ENCODE measurements at places on chromosomes 11 and 22. TPM values are rescaled to one million over a fixed set of nuclear protein-coding genes. Genes with fewer than 3 reads are reported as not detected.

Gene NECTIN1
- 59.2 TPM for total RNA-seq

Gene TLCD5
- 9.6 TPM for total RNA-seq

Gene OR52E8
- not detected for total RNA-seq

Gene CUL5
- 31.8 TPM for total RNA-seq

- peak; percentile 34 for DNase-seq
These were observed 153.1 kb downstream of the UVRAG start for GRCh38 chr11:75968021-75968625.

GRCh38 chr11:59175091-59175501, 3.2 kb downstream of the DTX4 start:
- no peak for DNase-seq

- no peak for DNase-seq
These were observed 39.4 kb downstream of the SWAP70 start for GRCh38 chr11:9703280-9703679.

DNA sequence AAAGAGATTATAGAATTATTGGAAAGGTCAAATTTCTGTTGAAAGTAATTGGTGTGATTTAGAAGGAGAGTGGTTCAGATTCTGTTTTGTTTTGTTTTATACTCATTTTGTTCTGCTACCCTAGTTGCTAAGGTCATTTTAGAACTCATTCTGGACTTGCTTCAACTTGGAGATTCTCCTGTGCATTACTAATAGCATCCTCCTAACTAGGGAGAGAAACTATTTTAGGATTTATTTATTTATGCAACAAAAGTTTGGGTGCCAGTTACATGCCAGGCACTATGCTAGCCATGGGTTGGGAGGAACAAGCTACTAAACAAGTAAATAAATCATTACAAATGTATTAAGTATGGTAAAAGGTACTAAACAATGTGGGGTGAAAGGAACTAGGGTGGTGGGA, 84.0 kb downstream of the YAP1 start:
- DNase-seq: no peak

DNA sequence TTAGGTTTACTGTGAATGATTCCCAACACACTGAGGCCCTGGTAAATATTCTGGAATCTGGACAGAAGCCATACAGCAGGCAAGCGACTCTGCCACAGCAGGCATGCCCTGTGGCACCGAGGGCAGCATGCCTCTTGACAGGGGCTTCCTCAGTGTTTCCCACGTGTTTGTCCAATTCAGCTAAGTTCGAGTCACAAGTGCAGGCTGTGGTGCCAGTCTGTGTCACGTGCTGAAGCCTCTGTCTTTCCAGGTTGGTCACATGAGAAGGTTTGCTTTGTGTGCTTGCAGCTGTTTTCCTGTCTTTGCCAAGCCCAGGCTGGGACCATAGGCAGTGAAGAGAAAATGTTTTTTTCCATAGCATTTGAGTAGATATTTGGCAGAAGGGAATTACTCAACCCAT, 2.4 kb upstream of the PPFIBP2 start:
- DNase-seq: no peak

DNA sequence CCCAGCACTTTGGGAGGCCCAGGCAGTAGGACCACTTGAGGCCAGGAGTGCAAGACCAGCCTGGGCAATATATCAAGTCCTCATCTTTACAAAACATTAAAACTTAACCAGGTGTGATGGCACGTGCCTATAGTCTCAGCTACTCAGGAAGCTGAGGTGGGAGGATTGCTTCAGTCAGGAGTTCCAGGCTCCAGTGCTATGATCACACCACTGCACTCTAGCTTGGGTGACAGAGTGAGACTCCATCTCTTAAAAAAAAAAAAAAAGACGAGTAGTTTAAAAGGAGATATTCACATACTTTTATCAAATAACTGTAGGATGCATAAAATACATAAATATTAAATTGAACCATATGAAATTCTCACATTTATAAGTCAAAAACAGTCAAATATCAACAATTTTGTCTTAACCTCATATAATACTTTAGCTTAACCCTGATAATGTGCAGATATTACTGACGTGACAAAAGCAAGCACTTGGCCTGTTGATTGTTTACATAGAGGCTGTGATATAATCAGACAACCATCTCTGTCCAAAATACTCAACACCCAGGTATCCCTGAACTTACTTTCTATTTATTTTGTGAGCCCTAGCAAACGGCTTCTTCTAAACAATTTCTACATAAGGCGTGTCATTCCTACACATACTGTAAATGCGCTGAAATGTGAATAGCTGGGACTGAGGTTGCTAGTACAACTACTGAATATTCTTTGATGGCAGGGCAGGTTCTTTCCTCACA, 57.0 kb downstream of the PRCP start:
- no peak for DNase-seq

GRCh38 chr11:35650006-35650405, 12.6 kb upstream of the TRIM44 start:
- no peak for DNase-seq

DNA sequence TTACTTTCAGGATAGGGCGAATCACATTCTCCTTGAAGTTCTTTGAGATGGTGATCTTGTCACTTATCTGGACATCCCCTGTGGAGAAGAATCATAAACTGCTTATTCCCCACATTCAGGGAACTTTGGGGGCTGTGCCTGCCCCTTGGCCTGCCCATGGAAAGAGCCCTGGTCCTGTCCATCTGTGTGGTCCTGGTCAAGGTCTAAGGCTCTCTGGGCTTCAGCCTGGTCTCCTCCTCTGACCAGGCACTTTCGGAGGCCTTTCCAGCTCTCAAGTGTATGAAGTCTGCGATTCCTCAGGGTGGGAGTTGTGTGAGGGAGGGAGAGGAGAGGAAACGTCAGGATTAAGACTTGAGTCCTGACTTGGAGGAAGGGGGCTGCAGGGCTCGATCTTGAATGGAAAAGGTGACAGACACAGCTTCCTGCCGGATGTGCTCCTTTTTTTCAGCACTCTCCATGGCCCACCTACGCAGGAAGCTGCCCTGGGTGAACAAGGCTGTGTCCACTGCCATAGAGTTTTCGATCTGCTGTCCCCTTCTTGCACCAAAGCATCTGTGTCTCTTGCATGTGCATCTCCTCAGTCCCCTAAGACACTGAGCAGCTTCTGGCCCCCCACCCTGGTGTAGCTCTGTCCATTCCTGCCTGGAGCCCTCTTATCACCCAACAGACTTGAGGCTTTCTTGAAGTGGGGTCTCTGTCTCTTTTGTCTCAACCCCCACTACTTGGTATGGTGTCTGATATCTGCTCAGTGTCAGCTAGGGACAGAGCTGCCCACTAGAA, 50.8 kb upstream of the PHOX2A start:
- no peak for DNase-seq

DNA sequence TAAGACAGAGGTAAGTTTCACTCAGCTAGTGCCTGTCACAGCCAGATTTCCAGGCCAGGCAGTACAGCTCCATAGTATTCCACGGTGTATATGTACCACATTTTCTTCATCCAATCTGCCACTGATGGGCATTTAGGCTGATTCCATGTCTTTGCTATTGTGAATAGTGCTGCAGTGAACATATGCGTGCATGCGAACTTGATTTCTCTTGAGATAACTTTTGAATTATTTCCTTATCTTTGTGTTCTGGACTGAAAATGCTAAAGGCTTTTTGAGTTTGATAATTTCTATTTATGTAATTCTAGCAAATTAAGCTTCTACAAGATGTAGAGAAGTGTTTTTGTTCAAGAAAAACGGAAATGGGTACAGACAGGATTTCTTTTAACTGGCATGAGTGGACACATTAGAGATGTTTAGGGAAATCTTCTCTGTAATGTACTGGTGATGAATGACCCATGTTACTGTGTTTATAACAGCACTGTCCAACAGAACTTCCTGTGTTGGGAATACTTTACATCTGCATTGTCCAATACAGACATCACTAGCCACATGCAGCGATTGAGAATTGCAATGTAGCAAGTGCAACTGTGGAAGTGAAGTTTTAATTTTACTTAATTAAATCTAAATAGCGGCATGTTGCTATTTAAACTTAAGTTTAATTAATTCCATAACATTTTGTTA, 151.3 kb downstream of the CADM1 start:
- no peak for DNase-seq

DNA sequence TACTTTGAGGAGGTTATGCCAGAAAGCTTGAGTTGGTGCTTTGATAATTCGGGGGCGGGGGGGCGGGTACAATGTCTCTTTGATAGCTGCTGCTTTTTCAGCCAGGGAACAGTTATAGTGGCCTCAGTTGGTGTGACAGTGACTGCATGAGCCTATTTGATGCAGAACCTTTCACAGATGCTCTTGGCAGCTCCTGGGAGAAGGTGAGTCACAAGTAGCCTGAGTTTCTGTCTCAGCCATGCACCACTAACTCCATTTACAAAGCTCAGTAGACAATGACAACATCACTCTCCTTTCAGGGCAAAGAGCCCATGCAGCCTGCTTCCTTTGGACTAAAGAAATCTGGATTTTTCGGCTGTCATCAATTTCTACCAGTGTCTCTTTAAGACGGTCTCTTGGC, 42.1 kb upstream of the SEZ6L start:
- no peak for DNase-seq

- no peak for DNase-seq
These were observed 2.2 kb downstream of the PDXP start for GRCh38 chr22:37660709-37661045.

GRCh38 chr22:19178657-19179496, at the start of gene SLC25A1:
Gene SLC25A1, minus strand, starts transcription at chr22:19178736. Its CDS starts 63 bp downstream, at chr22:19178673.
- DNase-seq: peak; percentile 90

DNA sequence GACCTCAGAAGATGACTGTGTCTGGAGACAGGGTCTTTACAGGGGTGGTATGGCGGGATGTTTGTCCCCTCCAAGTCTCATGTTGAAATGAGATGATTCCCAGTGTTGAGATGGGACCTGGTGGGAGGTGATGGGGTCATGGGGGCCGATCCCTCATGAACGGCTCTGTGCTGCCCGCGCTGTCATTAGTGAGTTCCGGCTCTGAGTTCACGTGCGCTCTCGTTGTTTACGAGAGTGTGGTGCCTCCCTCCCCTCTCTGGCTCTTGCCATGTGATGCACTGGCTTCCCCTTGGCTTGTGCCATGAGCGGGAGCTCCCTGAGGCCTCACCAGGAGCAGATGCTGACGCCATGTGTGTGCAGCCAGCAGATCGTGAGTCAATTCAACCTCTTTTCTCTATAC, 830.8 kb downstream of the TBC1D22A start:
- no peak for DNase-seq

- no peak for DNase-seq
These were observed 101.7 kb downstream of the TMEM135 start for GRCh38 chr11:87139475-87139874.

GRCh38 chr11:125270711-125271110, 106.2 kb downstream of the PKNOX2 start:
- DNase-seq: no peak

- no peak for DNase-seq
These were observed 1.9 kb upstream of the OR6Q1 start for GRCh38 chr11:58028687-58029411.

DNA sequence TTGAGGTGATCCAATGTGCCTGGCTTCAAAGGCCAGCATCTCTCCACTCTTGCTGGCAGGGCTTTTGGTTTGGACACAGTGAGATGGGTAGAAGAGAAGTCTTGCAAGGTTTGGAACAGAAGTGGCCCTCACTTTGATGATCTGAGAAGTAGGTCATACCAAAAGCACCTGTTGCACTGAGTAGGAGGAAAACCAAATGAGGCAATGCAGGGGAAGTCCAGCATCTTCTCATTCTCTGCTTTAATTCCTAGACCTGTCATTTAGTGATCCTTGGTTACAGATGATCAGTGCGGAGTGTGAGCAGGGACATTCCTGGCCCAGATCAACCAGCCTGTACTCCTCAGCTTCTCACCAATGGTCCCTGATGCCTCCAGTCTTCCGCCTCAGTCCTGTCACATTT, 990.5 kb downstream of the OPCML start:
- no peak for DNase-seq

- DNase-seq: peak; percentile 27
These were observed 1014.1 kb downstream of the LRRC4C start for GRCh38 chr11:40445391-40445790.

- no peak for DNase-seq
These were observed 48.3 kb upstream of the JAM3 start for GRCh38 chr11:134020598-134020997.
